ENCODE measurements at places on chromosomes 11 and 22.

DNA sequence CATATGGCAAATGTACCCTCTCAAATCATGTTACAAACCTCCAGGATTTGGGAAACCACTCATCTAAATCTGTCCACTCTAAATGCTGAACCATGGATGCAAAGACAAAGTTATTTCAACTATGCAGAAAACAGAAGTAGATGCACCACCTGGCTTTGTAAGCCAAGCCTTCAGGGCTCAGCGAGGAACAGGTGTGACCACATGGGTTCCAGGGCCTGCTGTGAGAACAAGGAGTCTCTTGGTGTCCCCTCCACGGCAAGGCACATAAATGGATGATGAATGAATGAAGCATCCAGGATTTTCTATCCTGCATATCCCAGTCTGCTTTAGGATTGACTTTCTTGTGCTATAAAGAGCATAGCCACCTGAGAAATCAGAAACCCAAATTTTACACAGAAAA, 284.5 kb downstream of the LARGE1 start:
- no peak for DNase-seq

GRCh38 chr11:1949302-1949701, 2.2 kb downstream of the MRPL23 start:
- no peak for DNase-seq

- DNase-seq: no peak
Measured at GRCh38 chr22:25490896-25491295, 73.6 kb upstream of the GRK3 start.

DNA sequence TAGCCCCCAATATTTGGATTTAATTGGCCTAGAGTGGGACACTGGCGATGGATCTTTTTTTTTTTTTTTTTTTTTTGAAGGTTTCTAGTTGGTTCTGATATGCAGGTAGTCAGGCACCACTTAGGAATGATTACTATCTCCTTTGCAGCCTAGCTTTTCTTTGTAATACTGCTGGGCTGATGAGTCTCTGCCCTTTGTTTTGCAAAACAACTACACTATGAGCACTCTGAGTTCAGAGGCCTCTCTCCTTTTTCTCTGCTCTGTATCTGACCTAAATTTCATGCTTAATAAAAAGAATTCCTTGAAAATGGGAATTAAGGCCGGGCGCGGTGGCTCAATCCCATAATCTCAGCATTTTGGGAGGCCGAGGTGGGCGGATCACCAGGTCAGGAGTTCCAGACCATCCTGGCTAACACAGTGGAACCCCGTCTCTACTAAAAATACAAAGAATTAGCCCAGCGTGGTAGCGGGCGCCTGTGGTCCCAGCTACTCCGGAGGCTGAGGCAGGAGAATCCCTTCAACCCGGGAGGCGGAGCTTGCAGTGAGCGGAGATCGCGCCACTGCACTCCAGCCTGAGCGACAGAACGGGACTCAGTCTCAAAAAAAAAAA, 1312.3 kb downstream of the FAM181B start:
- DNase-seq: no peak

DNA sequence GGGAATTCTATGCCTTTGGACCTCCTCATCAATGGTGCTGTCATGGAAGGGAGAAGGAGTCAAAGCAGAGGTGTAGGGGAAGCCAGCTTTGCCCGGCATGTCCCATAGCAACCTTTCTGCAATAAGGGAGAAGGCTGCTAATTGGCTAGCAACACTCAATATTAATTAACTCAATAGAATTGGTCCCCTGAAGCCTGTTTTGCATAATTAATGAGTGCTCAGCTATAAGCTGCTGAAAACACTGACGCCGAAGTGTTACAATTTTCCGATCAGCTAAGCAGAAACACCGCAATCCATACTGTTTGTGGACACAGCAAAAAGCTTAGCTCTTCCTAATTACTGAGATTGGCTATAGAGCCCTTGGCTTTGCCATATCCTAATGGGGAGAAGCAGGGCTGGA, 245.0 kb downstream of the CSNK2A3 start:
- DNase-seq: no peak

DNA sequence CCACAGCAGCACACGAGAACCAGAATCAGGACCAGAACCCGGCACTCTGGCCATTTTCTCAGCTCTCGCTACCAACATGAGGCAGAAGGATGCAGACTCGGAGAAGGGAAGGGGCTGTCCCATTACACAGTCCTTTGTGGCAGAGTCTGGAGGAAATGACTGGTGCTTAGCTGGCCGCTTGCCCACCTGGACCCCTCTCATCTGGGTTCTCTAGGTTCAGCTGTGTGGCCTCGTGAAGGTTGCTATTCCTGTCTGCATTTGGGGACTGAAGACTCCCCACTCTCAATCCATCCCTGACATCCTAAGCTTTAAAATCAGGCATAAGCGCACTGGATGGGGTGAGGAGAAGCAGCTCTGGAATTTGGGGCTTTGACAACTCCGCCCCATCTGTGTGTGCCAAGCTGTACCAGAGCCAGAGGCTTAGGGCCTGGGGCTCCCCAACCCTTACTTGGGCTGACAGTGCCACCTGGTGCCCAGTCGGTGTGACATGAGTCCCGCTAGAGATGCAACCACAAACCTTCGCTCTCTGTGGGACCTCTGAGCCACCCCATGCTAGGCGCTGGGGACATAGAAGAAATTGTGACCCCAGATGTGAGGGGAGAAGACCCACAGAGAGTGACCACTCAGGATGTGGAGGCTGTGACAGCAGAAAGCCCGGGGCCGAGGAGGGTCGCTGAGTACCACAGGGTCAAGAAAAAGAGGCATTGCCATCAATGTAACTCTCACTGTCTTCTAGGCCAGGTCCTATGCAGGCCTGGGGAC, 35.8 kb upstream of the FCHSD2 start:
- DNase-seq: peak; percentile 93

GRCh38 chr11:74746868-74747267, 1.8 kb upstream of the RNF169 start:
- no peak for DNase-seq

DNA sequence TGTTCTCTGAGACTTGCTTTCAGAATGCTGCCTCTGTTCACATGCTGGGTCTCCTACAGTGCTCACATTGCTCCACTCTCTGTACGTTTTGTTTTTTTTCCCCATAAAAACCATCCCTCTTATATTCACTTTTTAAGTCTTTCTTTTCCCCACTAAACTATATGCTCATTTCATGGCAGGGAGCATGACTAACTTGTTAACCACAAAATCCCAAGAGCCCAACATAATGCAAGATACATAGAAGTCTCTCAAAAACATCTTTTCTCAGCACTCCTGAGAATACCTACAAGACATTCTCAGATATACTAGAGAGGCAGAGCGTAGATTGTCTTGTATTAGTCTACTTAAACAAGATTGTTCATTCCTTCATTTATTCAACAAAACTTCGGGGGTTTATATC, 73.3 kb downstream of the FAM76B start:
- no peak for DNase-seq

- peak; percentile 59 for DNase-seq
Measured at GRCh38 chr11:70879601-70880285, 372.6 kb downstream of the SHANK2 start.

- DNase-seq: no peak
Measured at GRCh38 chr11:44954051-44954906, 3.6 kb upstream of the TP53I11 start.

GRCh38 chr11:123742031-123742723, 717 bp upstream of the ZNF202 start:
- no peak for DNase-seq

DNA sequence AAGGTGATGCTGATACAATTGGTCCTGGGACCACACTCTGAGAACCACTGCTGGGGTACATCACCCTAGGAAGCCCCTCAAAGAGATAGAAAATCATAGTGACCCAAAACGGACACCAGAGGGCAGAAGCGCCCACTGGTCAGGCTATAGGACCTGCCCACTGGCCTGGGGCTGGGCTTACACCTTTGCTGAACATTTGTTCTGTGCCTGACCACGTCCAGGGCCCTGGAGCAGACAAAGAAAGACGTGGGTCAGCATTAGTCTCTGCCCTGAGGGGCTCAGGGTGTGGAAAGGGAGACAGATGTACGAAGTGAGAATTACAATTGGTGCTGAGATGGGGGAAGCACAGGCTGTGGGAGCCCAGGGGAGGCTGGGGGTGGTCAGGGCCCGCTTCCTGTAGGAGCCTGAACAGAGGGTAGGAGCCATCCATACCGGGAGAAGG, 14.4 kb upstream of the SERPINH1 start:
- peak; percentile 82 for DNase-seq

- peak; percentile 50 for DNase-seq
Measured at GRCh38 chr11:727281-727701, 20.0 kb upstream of the TALDO1 start.

GRCh38 chr11:75324189-75324588, 27.3 kb downstream of the ARRB1 start:
- DNase-seq: no peak

DNA sequence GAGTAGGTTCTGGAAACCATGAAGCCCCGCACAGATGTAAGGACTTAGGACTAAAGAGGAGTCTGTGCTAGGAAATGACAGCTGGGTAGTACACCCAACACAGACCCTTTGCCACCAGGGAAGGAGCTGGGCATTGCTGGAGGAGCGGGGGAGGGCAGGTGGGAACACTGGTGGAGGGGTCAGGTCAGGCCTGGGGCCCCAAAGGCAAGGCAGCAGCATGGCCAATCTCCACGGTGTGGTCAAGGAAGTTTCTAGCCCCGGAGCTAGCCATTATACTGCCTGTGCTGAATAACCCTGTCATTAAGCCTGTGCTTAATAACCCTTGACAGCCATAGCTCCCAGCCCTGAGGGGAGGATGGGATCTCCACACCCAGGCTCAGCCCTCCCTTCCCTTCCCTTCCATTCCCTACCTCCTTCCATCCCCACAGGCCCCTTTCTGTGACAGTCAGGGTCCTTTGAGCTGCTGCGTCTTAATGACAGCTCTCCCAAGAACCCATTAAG, 2.1 kb downstream of the TMPRSS4 start:
- DNase-seq: peak; percentile 30

DNA sequence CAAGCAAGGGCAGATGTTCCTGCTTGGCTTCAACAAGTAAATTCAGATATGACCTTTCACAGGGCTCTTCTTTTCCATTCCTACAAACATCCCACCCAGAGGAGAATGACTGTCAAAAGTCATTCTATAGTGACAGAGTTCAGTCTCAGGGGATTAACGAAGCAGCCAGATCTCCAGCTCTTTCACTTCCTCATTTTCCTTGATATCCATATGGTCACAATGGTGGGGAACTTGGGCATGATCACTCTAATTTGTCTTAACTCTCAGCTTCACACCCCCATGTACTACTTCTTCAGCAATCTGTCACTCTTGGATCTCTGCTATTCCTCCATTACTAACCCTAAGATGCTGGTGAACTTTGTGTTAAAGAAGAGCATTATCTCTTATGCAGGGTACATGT, 15.0 kb upstream of the OR8B8 start:
- DNase-seq: no peak

GRCh38 chr11:124193221-124194010, 10.3 kb downstream of the OR10D3 start:
- no peak for DNase-seq

All from aorta (tissue), 5 donors.